ENCODE measurements at places on chromosomes 11 and 22.
A peak's percentile ranks its signal among the peaks of the same experiment; 100 is the strongest.

GRCh38 chr11:43516316-43516850 lies 157.7 kb downstream of the TTC17 start:
- DNase-seq: no peak

DNA sequence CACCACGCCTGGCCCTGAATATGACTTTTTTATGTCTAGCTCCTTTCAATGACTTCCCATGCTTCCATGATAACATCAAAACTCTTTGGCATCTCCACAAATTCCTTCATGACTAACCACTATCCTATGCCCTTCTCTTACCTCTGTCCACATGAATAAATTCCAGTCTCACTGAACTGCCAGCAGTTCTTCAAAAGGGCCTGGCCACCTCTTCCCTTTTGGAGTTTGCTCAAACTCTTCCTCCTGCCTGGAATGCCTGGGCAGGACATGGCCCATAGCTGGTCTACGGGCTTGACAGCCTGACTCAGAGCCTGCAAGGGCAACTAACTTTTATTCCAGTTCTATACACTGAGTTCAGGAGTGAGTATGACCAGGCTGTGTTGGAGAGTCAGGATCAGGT lies 41.8 kb upstream of the ZBTB16 start:
- DNase-seq: no peak

GRCh38 chr11:8871962-8872361 lies 39.0 kb upstream of the AKIP1 start:
- DNase-seq: no peak

GRCh38 chr11:102614485-102614884 lies 10.6 kb downstream of the MMP20 start:
- DNase-seq: no peak

- DNase-seq: no peak
These were observed 620.5 kb downstream of the METTL15 start for GRCh38 chr11:28728666-28729065.

- DNase-seq: peak; percentile 71
These were observed 80.4 kb downstream of the SPON1 start for GRCh38 chr11:14042686-14043465.

GRCh38 chr11:2312232-2313042 lies 10.6 kb downstream of the TSPAN32 start:
- no peak for DNase-seq

DNA sequence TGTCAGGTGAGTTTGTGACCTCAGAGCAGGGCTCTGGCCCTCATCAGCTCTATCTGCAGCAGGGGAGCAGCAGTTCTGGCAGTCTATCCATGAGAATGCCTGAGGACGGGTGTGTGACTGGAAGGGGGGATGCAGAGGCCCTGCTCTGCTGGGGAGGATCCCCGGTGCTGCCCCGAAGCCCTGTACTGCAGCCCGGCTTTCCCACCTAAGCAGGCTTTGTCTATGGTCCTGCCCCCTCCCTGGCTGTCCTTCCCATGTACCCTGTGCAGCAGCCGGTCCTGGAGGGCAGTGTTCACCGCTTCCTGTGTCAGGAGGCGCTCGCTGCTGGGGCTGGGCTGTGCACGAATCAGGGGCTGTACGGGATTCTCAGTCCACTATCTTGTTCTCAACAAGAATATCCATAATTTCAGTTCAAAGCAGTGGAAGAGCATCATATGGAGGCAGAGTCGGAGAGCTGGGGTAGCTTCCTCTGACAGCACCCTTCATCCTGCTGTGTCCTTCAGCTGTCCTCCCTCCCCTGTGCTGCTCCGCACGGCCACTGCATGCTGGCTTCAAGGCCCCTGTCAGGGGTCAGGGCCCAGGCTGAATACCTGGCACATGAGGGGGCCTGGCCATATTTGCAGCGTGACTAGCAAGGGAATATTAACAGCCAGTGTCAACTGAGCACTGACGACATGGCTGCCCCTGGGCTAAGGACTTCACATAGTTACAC lies 125.2 kb downstream of the CTTN start:
- no peak for DNase-seq

GRCh38 chr11:105700271-105700670 lies 90.4 kb downstream of the GRIA4 start:
- no peak for DNase-seq

GRCh38 chr11:117180661-117181585 lies 2.4 kb downstream of the SIDT2 start:
- peak; percentile 84 for DNase-seq

DNA sequence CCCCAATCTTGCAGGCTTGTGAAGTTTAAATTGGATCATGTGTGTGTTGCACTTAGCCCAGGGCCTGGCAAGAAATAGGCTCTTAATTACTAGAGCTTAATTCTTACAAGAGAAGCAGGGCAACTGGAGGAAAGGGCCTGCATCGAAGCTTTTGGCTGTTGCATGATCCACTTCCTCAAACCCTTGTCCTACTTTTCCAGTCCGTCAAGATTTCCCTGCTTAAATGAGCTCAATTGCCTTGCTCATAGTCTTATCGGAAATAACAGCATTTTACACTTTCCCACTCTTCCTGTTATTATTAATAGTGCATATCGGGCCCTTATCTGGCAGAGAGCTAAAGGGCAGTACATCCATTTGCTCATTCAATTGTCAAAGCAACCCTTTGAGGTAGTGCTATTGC lies 18.1 kb downstream of the DTX4 start:
- DNase-seq: no peak

DNA sequence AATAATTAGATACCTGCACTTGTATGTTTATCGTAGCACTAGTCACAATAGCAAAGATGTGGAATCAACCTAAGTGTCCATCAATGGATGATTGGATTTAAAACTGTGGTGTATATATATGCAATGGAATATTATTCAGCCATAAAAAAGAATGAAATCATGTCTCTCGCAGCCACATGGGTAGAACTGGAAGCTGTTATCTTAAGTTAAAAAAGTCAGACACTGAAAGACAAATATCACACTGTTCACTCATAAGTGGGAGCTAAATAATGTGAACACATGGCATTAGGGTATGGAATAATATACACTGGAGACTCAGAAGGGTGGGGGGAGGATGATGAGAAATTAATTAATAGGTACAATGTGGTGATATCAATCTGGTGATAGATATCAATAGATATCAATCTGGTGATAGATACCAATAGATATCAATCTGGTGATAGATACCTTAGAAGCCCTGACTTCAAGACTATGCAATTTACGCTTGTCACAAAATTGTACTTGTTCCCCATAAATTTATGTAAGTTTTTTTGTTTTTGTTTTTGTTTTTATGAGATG lies 2.0 kb downstream of the LMO2 start:
- DNase-seq: no peak

DNA sequence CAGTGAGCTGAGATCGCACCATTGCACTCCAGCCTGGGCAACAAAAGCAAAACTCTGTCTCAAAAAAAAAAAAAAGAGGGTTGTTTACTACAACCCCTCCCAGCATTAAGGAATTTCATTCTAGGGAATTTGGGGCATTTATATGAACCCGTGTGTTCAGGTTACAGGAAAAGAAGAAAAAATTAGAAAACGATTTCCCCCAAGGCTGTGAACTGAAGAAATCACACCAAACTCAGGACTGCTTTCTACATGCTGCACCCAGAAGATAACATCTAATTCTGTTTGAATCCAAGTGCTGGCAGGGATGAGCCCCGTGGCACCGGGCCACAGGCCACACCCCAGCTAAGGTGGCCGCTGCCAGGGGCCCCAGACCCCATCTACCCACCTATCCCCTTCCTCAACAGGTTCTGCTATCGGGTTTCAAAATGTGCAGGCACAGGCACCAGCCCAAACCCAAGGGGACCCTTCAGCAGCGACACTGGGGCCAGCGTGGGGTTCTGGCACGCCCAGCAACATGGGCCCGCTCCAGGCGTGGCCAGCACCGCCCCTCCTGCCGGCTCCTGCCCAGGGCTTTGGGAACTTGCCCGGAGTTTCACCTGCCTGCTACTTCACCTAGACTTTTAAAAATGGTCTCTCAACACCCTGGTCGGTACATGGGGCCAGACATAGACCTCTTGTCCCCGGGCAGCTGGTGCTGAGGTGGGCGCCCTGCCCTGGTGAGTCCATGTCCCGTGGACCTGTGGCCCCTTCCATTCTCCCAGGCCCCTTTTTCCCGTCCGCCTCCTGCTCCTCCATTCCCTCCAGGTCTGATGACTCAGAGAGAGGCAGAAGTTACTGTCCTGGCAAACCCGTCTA lies 11.8 kb downstream of the CELSR1 start:
- no peak for DNase-seq

GRCh38 chr22:44919691-44920090 lies 90.1 kb downstream of the PHF21B start:
- DNase-seq: no peak

- DNase-seq: no peak
These were observed 4.1 kb downstream of the INPP5J start for GRCh38 chr22:31126869-31127175.

- peak; percentile 60 for DNase-seq
These were observed 15.4 kb downstream of the BAD start for GRCh38 chr11:64268893-64269539.

DNA sequence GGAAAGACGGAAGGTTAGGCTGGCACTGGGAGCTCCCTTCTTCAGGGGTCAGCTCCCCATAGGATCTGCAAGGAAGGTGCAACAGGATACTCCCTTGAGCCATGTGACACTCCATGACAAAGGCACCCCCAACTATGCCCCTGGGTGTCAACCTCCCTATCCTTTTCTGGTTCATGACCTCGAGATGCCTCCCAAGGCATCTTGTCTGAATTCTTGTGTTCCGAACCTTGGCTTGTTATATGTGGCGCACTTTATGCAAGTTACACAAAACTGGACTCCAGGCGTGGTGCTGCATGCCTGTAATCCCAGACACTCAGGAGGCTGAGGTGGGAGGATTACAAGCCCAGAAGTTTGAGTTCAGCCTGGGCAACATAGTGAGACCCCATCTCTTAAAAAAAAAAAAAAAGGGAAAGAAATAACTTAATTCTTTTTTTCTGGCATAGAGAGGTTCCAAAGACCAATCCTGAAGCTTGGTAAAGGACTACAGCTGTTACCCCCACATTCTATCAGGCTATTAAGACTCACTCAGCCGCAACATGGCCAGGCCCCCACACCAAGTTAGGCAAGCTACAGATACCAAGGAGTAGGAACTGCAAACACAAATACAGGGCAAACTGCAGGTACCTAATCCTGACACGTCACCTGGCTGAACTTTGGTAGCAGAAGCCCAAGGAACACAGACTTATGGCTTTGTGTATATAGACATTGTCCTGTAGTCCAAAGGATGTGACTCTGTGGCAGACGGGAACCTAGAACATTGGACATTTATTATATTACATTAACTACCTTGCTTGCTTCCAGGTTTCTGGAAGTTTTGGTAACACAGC lies 1.4 kb downstream of the C11orf24 start:
- DNase-seq: no peak

- DNase-seq: no peak
These were observed 435.5 kb downstream of the LUZP2 start for GRCh38 chr11:24932110-24933000.
